ENCODE measurements at places on chromosomes 12 and 14.

- DNase-seq: no peak
Observed at GRCh38 chr14:26286081-26286912, 311.5 kb downstream of the NOVA1 start.

- DNase-seq: peak; percentile 85
Observed at GRCh38 chr14:100398044-100398443, 74.9 kb downstream of the SLC25A47 start.

DNA sequence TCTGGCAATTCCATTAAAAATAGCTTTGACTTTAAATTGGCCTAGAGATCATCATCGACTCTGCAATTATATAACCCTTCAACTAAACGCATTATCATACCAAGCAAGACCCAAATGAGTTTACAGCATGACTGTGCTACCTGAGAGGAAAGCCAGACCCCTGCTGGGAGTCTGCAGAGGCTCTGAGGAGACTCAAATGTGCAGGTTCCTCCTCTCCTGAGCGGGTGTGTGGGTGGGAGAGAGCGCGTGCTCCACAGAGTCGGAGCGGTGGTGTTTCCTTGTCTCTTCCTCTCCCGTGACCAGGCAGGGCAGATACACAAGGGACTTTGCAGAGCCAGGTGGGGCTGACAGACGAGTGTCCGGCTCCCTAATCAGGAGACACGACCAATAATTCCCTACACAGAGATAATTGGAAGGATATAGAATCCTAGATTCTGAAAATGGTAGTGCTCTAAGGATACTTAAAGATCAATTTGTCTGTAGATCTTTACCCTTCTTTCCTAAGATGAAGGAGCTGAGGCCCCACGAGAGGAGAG, 74.1 kb downstream of the SLC8A3 start:
- no peak for DNase-seq

DNA sequence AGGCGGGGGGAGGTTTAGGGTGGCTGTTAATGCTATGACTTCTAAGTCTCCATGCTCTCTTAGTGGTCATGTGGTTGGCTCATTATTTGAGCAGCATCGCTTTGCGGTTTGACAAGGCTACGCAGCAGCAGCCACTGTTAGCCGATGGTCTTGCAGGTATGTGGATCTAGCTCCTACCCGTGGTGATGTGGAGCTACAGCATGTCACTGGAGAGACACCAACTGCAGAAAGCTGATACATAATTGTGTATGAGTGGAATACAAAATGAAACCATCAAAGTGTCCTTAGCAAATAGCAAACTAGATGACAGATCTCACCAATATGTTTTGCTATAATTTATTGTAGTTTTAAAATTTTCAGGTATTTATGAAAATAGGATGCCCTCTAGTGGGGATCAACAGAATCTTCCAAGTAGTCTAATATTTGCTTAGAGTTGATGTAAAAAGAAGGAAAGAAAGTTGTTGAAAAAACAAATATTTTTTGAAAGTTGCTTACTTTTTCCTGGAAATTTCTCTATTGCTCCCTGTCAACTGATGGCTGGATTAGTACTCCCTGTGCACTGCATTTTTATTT, 94.9 kb downstream of the NAV3 start:
- peak; percentile 90 for DNase-seq

GRCh38 chr14:67926821-67927220, 107.2 kb downstream of the RAD51B start:
- no peak for DNase-seq

- no peak for DNase-seq
Observed at GRCh38 chr12:47995981-47996401, 8.3 kb downstream of the COL2A1 start.

- DNase-seq: peak; percentile 89
Observed at GRCh38 chr12:124680863-124681778, 113.7 kb upstream of the NCOR2 start.

DNA sequence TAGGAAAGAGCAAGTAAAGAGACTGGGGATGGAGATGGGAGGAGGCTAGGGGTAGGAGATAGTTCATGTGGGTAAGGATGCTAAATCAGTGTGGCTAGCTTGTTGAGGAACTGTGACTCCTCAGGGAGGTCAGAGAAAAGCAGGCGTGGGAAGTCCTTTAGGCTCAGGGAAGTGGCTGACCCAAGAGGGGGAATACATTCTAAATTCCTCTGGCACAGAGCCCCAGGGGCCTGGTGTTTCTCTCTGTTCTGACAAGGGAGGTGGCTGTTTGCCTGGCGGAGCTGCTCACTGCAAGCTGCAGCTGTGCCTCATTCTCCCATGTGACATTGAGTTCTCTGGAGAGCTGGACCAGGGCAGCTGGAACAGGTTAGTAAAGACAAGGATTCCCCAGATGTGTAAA, 152.2 kb upstream of the SLC38A2 start:
- no peak for DNase-seq

DNA sequence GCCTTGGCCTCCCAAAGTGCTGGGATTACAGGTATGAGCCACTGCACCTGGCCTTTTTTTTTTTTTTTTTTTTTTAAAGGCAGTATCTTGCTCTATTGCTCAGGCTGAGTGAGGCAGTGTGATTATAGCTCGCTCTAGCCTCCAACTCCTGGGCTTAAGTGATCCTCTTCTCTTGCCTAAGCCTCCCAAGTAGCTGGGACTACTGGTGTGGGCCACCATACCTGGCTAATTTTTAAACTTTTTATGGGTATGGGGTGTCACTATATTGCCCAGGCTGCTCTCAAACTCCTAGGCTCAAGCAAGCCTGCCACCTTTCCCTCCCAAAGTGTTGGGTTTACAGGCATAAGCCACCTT, 58.6 kb downstream of the DIP2B start:
- no peak for DNase-seq

DNA sequence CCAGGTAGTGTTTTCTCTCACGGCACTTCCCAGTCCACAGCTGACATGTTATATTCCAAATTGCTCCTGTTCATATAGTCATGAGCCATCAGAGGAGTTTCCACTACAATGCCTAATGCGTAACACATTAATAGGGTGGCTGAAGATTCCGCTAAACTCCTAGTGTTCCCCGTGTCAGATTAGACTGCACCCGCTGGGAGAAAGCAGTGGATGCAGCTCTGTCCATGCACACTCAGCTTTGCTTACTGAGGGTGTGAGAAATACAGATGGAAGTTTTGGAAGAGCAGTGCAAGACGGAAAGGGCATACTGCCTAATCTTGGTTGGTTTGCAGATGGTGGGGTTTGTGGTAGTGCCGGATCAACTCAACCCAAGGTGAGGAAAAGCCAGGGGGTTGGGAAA, 5.6 kb downstream of the PPP1R3E start:
- no peak for DNase-seq

GRCh38 chr12:53344487-53344823, 8.3 kb upstream of the SP7 start:
- no peak for DNase-seq

DNA sequence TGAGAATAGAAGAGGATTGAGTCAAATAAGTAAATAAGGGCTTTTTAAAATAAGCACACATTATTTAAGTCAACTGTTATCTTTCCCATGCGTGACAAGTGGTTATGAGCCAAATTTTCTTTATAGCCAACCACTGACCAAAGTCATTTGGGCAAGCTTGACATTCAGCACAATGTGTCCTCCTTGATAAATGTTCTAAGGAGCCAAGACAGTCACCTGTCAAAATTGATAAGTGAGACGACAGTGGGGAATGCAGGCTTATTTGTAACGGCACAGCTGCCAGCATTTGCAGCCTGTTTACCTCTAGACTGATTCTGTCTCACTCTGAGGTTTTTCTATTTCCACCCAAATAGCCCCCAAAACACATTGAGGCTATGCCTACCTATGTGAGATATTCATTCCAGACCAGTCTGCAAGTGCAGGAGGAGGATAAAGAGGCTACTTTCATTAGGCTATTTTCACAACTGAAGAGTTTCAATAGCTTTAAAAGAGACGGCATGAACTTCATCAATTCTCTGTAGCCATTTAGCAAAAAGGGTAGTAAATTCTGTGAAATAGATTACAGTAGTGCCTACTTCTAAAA, 339.5 kb downstream of the PDZRN4 start:
- no peak for DNase-seq

DNA sequence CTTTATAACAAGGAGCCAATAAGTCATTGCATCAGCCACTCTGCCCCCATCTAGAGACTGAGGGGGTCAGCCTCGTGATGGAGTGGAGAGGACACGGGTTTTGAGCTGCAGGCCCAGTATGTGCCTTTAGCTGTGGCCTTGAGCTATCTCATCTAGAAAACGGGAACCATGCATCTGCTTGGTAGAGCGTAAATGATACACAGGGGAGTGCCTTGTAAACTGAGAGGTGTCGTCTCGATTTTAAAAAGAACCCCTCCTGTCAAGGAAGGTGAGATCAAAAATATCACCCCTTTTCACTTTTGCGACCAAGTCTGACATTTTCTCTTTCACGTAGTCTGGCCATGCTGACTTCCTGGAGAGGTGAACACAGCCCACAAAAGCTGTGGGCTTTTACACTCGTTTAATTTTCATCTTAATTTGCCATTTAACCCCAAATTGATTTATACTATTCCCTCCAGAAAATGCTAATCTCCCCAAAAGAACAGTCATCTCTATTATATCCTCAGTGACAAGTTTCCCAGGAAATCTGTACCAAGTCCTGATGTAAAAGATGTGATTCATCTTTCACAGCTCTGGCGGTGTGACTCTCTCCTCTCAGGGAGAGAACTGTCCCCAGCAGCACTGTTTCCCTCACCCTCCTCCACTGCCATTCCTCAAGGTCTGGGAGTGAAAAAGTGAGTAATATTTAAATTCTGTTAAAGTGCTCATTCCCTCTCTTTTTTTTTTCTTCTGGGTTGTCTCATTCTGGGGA, 30.6 kb downstream of the VCPKMT start:
- DNase-seq: peak; percentile 79

DNA sequence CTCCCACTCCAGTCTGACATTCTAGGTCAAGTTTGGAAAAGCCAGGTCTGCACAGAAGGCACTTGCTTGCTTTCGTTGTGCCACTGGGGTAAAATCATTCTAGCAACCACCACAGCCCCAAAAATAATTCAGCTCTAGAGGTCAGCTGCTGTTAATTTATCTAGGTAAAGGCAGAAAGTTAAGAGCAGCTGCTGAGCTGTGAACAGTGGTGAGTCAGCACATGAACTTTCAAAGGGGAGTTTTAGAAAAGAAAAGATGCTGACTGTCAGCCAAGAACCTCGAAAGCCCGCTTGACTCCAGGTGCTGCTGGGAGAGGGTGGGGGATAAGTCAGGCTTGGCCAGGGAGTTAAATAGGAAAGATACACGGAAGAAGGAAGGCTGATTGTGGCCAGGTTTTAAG, 12.7 kb downstream of the CCDC197 start:
- DNase-seq: peak; percentile 65

GRCh38 chr14:79443602-79444001, 767.7 kb downstream of the DIO2 start:
- no peak for DNase-seq

- peak; percentile 65 for DNase-seq
Observed at GRCh38 chr14:42429401-42429800, 822.7 kb downstream of the LRFN5 start.

Measured in epithelial cell of esophagus (primary cell).